Fibroblast of skin of right quadriceps (primary cell): ENCODE measurements at places on chromosomes 3 and 15.

- no peak for DNase-seq
Measured at GRCh38 chr3:140165781-140166180, 230.8 kb downstream of the CLSTN2 start.

- no peak for DNase-seq
Measured at GRCh38 chr3:57923101-57923500, 85.1 kb upstream of the FLNB start.

- DNase-seq = no peak
Measured at GRCh38 chr15:38819387-38819950, 254.9 kb upstream of the RASGRP1 start.

DNA sequence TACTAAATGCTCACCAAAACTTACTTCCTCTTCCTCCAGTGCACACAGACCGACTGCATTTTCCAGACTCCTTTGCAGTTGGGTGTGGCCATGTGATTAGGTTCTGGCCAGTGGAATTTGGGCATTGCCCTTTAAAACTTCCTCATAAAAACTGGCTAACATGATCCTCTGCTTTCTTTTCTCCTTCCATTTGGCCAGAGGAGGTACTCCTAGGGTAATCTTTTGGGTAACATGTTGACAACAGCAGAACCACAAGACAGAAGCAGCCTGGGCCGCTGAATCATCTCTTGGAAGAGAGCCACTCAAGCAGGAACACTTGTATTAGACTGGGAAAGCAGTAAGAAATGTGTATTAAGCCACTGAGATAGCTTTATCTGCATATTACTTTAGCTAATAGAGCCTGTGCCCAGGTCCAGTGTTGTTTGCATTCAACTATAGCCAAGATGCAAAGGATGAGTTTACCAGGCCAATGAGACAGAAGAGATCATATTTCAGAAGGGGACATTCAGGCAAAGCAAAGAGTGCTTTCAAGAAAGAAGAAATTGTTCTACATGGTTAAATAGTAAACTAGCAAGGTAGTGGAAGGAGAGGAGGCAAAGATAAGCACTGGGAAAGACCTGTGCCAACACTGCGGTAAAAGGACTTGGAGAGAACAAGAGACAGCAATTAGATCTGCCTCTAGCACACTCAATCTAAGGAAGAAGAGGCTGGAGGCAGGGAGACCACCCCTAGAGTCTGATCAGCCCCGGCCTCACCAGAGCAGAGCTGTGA, 79.8 kb downstream of the PLCH1 start:
- peak; percentile 86 for DNase-seq

DNA sequence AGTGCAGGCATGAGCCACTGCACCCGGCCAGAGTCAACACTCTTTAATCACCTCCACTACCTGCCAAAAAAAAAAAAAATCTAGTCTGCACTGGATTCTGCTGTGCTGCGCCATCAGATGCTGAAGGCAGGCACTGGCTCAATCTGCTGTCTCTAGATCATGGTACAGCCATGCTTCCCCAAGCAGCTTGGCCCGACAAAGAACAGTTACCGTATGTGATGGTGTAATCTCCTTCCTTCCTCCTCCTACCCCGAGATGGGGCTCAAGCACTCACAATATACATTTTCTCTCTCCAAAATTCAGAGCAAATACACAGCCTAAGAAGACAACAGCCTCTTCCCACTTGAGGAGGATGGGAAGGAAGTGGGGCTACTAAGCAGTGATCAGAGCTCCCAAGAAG, 45.1 kb downstream of the DAPK2 start:
- no peak for DNase-seq

GRCh38 chr3:171561596-171562323, 101.6 kb upstream of the TNIK start:
- no peak for DNase-seq

GRCh38 chr3:168532135-168532534, 436.4 kb upstream of the GOLIM4 start:
- no peak for DNase-seq

- DNase-seq = no peak
Measured at GRCh38 chr15:82715003-82715402, 5.3 kb upstream of the AP3B2 start.
